ENCODE measurements at places on chromosomes 16 and 17.

- DNase-seq, result no peak
Observed at GRCh38 chr16:28835864-28836760, 10.0 kb downstream of the TUFM start.

DNA sequence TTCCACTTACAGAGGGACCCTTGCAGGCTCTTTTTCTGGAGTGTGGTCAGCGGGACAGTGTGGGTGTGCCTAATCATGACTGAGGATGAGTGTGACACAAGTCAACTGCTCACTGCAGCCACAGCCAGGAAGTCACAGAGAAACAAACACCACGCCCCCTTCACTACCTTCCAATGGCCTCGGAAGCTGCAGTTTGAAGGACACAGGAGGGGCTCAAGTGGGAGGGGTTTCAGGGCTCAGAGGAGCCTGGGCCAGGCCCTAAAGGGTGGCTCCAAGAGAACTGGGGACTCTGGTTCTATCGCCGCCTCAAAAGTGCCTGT is 116.2 kb upstream of the SDK2 start:
- no peak for DNase-seq

DNA sequence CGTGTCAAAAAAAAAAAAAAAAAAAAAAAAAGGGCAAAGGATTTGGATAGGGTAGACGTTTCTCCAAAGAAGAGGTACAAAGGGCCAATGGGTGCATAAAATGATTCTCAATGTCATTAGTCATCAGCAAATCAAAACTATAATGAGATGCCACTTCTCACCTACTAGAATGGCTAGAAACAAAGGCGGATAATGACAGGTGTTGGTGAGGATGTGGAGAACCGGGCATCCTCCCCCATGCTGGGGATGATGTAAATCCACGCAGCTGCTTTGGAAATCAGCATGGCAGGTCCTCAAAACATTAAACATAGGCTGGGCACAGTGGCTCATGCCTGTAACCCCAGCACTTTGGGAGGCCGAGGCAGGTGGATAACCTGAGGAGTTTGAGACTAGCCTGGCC is 9.4 kb downstream of the ITGAX start:
- no peak for DNase-seq

- no peak for DNase-seq
Observed at GRCh38 chr17:4901108-4901647, 1.7 kb downstream of the CHRNE start.

GRCh38 chr16:50681021-50681885 is at the start of gene SNX20:
Gene SNX20 (minus strand): TSS chr16:50681312. CDS start chr16:50677526, 3,786 bp downstream.
- DNase-seq, result no peak
